ENCODE measurements at places on chromosomes 12 and 14.

- DNase-seq, result no peak
Observed at GRCh38 chr12:64813723-64814122, 10.7 kb upstream of the TBC1D30 start.

DNA sequence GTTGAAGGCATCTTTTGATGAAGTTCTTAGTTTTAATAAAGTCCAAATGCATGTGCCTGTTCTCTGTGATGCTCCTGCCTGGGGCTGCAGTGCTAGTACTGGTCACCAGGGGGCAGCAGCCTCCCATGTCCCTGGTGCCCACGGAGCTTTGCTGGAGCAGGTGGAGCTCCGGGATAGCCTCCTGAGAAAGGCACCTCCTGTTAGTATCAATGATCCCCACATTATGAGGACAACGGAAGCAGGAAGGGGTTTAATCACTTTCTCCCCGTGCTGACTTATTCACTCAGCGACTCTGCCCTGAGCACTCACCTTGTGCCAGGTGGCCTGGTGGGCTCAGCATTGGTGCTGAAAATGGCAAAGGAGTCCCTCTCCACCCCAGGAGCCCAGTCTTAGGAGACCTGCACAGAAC is 123.0 kb upstream of the PZP start:
- DNase-seq, result peak; percentile 69

DNA sequence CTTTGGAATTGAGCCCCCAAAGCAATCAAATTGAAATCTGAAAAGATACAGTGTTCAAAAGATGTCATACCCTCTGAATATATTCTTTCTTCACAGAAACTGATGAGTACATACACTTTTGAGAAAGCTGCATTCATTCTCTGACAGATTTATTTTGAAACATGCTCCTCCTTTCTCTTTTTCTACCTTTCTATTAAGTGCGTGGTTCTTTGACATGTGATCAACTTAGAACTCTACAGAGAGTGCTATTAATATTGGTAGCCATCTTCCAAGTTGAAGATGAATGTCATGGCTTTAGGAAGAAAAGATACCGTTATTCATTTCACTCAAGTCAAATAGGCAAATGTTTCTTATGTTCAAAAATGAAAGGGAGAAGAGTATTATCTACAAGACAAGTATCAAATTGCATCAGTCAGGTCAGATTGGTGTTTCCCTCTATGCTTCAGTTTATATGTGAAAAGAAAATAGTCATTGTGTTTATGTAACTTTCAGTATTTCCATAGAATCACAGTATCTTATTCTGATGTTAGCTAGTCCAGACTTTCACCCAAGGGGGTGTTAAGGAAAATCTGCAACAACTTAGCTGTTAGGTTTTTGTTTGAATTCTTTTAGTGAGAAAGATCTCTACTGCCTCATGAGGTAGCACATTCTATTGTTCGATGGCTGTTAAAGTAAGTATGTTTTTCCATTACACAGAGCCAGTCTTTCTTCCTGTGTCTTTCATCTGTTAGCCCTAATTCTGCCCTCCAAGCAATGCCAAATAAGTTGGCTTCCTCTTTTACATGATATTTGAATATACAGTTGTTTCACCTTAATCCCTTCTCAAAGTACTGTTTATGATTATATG is 55.4 kb upstream of the GARIN2 start:
- no peak for DNase-seq

DNA sequence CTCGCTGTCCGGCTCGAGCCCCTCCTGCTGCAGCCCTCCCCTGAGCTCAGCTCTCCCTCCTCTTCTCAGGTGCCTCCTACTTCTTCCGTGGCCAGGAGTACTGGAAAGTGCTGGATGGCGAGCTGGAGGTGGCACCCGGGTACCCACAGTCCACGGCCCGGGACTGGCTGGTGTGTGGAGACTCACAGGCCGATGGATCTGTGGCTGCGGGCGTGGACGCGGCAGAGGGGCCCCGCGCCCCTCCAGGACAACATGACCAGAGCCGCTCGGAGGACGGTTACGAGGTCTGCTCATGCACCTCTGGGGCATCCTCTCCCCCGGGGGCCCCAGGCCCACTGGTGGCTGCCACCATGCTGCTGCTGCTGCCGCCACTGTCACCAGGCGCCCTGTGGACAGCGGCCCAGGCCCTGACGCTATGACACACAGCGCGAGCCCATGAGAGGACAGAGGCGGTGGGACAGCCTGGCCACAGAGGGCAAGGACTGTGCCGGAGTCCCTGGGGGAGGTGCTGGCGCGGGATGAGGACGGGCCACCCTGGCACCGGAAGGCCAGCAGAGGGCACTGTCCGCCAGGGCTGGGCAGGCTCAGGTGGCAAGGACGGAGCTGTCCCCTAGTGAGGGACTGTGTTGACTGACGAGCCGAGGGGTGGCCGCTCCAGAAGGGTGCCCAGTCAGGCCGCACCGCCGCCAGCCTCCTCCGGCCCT is 22.8 kb downstream of the MMP17 start:
- DNase-seq, result no peak

GRCh38 chr14:26163761-26164160 is 434.1 kb downstream of the NOVA1 start:
- DNase-seq, result no peak

- DNase-seq, result no peak
Observed at GRCh38 chr14:54647378-54647777, 80.5 kb downstream of the SAMD4A start.

DNA sequence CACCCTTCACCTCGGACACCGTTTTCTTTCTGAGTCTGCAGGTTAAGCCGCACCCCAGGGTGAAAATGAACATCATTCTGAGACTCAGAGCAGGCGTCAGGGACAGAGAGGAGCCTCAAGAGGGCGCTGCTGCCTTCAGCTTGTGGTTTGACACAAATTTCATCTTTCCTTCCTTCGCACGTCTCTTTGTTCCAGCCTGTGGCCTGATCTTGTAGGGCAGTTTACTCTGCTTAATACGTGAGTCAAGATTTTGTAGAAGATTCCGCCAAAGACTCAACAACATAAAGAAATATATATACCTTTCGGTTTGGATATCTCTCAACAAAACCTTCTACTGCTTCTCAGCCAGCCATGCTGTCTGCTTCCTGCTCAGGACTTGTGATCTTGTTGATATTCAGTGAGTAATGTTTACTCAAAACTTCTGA is 329.3 kb upstream of the OR4E1 start:
- peak; percentile 59 for DNase-seq

DNA sequence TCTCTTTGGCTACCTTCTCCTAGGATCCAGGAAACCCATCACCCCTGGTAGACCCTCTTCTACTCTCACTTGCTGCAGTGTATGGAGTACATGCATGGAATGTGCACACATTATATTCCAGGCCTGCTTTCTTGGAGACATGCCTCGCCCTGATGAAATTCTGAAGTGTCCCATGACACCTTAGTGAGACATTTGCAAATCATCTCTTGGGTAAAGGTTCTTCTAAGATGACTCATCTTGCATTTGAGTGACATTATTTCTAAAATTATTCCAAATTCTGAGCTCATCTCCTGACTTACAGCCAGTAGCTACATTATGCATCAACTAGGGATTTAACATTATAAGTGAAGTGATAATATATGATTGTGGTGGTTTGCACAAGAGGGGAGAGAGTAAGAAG is 49.8 kb downstream of the SDR9C7 start:
- DNase-seq, result no peak

- DNase-seq, result no peak
Observed at GRCh38 chr12:91993287-91994017, 152.2 kb downstream of the BTG1 start.

- DNase-seq, result no peak
Observed at GRCh38 chr12:110846615-110847566, at the start of gene CCDC63. TSS of gene CCDC63 (plus strand) at chr12:110846987. CDS start at chr12:110852955, 5,968 bp downstream.

DNA sequence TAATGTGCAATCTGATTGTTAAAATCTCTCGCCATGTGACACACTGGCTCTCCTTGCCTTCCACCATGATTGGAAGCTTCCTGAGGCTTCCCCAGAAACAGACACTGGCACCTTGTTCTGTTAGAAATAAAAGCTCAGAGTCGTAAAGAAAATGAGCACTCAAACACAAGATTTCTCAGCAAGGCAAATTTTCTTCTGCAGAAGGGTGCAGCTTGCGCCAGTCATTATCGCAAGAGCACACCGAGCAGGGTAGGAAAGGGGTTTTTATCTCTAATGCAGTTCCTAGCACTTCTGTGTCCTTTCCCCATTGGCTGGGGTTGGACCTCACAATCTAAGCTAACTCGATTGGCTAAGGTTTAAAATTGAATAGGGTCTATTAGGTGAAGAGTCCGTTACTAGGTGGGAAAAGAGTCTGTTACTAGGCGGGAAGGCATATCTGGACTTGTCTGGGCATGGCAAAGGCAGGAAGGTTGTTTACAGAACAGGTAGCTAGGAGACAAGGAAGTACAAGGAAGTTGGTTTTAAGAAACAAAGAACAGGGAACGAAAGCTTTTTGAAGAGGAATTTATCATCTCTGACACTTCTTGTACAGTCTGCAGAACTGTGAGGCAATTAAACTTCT is 62.6 kb upstream of the BICD1 start:
- DNase-seq, result no peak

GRCh38 chr12:86572455-86572854 is 316.3 kb upstream of the MGAT4C start:
- DNase-seq, result no peak

- DNase-seq, result no peak
Observed at GRCh38 chr12:1603269-1603993, 9.1 kb upstream of the FBXL14 start.

GRCh38 chr12:130957304-130957621 is 3.6 kb downstream of the ADGRD1 start:
- DNase-seq, result no peak

- DNase-seq, result no peak
Observed at GRCh38 chr12:58920102-58920960, at the start of gene LRIG3. TSS of gene LRIG3 (minus strand) at chr12:58920504. CDS start at chr12:58920235, 269 bp downstream.

GRCh38 chr14:69535230-69535848 is 39.3 kb downstream of the CCDC177 start:
- DNase-seq, result no peak

GRCh38 chr14:88618476-88618875 is 55.6 kb downstream of the ZC3H14 start:
- no peak for DNase-seq

DNA sequence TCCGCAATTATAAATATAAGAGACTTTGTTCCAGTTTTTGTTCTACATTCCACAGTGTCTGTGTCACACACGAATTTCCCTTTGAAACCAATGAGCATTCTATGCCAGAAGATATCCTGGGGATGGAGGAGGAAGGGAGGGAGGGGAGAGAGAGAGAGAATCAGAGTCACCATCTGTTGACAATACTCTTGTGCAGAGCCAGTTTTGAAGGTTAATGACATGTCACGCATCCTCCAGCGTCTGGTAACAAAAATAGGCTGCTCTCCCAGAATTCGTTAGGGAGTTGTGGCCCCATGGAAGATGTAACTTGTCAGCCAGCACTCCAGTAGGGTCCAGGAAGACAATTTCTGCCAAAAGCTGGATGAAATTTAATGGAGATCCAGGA is 213.5 kb upstream of the KRR1 start:
- no peak for DNase-seq

GRCh38 chr14:70808416-70809224 is 693 bp downstream of the MAP3K9 start:
- no peak for DNase-seq

- DNase-seq, result no peak
Observed at GRCh38 chr14:38836539-38836938, 266.5 kb downstream of the SEC23A start.

DNA sequence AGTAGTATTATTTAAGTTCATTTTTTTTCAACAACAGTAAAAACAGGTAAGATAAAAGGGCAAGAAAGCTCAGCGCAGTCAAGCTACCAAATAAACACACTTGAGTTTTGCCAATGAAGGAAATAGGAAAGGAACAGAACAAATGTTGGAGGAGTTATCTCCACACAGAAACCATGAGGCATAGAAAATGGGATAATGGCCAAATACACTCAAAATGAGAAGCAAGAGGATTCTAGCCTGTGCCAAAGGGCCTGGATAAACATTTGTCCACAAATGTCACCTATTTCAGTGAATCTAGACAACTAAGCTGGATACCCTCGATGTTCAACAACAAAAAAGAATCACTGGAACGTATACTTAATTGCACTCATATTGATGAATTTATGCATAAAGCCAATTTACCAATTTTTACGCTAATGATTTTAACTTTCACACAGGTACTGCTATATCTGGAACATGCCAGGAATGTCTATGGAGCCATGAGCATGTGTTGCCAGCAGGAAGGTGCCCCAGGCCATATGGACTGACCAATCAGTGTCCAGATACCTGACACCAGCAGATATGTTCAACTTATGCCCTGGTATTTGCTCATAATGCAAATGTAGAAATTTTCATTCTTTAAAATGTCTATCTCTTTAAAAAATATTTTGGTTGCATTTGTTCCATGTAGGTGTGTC is 21.1 kb downstream of the ST8SIA1 start:
- DNase-seq, result no peak

DNA sequence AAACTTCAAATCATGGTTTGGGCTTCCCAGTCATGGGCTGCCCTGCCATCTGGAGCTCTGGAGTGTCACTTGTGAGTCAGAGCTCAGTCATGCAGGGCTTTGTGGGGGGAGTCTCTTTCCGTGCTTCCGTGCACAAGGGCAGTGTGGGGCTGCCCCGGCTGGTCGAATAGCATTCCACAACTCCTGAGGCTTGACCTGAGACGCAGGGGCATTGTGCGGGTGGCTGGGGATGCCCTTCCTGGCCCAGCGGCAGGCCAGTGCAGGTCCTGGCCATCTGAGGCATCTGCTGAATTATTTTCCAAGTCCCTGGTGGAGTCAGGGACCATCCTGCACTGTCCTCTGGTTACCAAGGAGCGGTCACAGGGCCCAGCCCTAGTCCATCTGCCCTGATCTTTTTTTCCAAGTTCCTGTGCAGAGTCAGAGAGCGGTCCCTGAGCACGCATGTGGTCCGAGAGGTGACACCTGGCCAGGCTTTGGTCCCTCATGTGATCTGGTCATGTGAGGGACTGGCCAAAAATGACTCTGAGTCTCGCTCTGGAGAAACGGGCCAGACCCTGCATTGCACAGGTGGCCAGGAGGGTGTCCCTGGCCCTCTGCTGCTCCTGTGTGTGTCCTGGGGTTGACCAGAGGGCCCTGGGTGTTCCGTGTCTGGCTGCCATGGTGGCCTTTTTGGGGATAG is 167.0 kb upstream of the ALG10B start:
- DNase-seq, result no peak

DNA sequence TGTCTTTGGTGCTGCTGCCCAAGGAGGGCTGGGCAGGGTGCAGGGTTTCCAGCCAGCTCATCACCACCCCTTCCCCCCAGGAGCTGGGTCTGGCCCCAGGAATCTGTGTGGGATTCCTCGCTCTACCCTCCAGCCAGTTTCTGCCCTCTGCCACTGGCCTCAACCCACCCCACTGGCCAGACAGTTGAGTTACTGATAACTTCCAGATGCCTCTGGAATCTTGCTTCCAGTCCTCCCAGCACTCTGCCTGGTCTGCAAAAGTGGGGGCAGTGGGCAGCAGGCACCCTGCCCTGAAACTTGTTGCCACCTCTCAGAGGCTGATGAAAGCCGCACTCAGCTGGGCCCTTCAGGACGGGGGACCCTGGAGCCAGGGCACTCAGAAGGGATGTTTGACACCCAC is 20.1 kb upstream of the TBX3 start:
- DNase-seq, result no peak

- DNase-seq, result no peak
Observed at GRCh38 chr12:18320976-18321375, 59.7 kb downstream of the PIK3C2G start.

- no peak for DNase-seq
Observed at GRCh38 chr14:29111554-29111953, 345.0 kb downstream of the FOXG1 start.

GRCh38 chr14:75628816-75629215 is 31.9 kb downstream of the ERG28 start:
- no peak for DNase-seq
